Activated CD8-positive, alpha-beta memory T cell treated with anti-CD3 and anti-CD28 coated beads for 24 hours (primary cell): ENCODE measurements at places on chromosomes 4 and X.

- no peak for DNase-seq
Measured at GRCh38 chrX:26889574-26889973, 573.6 kb downstream of the PPP4R3C start.

- no peak for DNase-seq
Measured at GRCh38 chr4:110848787-110849186, 225.9 kb upstream of the PITX2 start.

- DNase-seq, result no peak
Measured at GRCh38 chrX:23628131-23628530, 39.2 kb upstream of the PRDX4 start.

- DNase-seq, result no peak
Measured at GRCh38 chr4:78776079-78776728, at the start of gene BMP2K. TSS of gene BMP2K (plus strand) at chr4:78776350. CDS start at chr4:78776544, 194 bp downstream.

- DNase-seq, result no peak
Measured at GRCh38 chr4:87745064-87745807, 54.1 kb upstream of the IBSP start.

- DNase-seq, result no peak
Measured at GRCh38 chr4:126441173-126442035, 1126.6 kb downstream of the FAT4 start.

GRCh38 chr4:304969-305680, at the start of gene ZNF732:
TSS of gene ZNF732 (minus strand) at chr4:305474. CDS start at chr4:305310, 164 bp downstream.
- DNase-seq, result no peak

DNA sequence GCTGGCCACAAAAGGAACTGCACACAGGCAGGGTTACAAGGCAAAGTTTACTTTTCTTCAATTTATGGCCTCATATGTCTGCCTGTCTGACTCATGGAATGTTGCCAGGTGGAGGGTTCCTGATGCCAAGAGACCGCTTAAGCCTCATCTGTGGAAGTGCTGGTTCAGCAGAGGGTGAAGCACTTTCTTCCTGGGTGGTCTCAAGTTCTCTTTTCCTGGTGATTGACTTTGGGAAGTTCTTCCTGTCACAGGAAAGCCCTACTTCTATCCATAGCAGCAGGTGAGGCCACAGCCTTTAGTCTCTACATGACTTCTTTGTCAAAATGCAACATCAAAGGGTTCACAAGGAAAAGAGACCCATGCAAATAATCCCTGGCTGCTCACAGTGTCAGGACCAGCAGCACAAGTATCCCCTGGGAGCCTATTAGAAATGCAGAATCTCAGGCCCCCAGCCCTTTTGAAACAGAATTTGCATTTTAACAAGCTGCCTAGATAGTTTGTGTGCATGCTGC, 81.4 kb upstream of the IGFBP7 start:
- no peak for DNase-seq

DNA sequence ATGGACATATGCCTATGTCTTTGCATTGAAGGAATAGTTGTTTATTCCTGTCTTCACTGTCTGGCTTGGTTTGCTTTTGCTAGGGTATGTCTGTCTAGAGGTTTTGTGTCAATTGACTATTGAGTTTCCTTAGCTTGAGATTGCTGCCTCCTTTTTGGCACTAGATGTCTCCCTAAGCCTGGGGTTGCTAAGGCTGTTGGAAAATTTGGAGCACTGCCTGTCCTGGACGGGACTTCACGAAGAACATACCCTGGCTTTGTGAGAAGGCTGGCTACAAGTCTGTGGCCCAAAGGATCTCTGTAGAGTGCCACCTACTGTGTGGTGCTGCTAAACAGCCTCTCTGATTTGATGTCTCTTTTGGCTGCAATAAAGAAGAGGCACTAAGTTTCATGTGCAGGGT, 183.8 kb upstream of the NUDT10 start:
- DNase-seq, result no peak

DNA sequence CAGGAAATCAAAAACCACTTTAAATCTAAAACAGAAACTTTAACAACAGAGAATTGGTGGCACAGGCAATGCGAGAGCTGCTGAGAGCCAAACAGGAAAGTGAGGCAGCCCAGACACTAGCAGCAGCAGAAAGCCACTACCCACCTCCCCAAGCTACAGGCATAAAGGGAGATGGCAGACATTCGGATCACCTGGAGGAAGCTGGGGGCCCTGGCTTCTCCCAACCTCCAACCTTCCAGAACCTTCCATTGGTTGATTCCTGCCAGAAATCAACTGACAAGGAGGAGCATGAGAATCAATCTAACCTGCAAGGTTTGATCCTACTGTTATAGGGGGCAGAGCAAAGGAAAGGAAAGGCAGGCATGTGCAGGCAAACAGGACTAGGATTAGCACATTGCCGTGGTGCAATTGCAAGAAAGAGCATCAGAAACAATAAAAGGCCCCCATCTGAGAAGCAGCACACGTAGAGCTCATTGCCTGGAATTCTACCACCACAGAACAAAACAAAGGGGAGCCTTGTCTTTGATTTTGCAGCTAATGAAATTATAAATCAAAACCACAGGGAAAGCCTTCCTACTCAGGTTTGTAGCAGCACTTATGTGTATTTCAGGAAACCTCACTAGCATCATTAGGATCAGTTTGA, 427.3 kb upstream of the RASGEF1B start:
- DNase-seq, result no peak

DNA sequence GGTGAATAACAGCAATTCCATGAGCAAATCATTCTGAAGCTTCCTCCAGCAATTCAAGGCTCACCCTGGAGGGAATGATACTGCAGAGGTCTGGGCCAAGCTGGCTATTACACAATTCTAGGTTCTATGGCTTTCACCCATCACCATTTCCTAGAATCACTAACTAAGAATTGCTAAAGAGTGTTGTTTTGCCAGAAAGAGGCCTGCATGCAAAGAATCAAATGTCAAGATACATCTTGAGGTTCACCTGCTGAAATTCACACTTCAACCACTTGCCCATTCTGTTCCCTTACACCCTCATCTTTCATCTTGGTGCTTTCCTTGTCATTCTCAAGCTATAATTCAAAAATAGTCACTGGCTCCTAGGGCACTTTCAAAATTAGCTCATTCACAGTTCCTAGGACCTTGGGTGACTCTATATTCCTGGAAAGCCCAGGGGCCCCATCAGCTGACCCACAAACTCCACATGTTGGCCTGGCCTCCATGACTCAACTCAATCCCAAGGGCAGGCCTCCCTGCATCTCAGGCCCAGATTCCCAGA, 7.0 kb downstream of the APBB2 start:
- DNase-seq, result no peak

DNA sequence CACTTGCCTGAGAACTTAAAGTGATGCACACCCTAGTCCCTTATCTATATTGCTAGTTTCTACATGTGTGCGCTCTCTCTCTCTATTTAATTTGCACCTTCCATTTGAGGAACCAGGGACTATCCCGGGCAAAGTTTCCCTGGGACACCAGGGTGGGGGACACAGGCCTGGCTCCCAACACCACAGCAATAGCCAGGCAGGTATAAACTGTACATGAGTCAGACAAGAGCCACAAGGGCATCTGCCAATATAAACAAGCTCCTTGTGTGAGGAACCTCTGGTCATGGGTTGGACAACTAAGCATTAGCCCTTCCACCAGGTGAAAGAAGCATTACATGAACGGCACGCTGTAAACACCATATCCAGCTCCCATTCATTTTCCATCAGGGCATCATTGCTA, 455.5 kb downstream of the STIM2 start:
- no peak for DNase-seq

DNA sequence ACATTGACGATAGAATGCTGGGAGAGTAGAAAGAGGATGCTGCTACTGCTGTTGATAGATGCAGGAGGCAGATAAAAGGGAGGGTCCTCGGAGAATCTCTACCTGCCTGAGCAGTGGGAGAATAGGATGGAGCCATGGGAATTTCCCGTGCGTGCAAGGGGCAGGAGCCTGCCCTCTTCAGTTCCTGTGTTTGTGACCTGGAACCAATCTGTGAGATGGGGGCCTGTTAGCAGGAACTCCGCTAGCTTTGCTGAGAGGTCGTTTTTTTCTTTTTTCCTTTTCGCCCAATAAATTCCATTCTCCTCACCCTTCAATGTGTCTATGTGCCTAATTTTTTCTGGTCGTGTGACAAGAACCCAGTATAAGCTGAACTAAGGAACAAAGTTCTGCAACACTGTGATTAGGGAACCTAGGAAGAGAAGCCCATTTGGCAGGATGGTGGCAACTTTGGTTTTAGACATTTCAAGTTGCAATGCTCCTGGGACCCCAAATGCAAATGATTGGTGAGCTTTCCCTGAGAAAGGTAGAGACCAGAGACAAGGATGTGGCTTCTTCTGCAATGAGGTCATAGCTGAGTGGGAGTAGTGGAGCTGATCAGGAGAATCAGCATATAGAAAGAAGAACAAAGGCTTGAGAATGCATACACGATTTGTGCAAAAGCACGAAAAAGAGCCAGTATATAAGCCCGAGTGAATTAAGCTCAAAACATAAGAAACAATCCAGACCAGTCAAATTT, 23.9 kb downstream of the SLC39A8 start:
- DNase-seq, result no peak

DNA sequence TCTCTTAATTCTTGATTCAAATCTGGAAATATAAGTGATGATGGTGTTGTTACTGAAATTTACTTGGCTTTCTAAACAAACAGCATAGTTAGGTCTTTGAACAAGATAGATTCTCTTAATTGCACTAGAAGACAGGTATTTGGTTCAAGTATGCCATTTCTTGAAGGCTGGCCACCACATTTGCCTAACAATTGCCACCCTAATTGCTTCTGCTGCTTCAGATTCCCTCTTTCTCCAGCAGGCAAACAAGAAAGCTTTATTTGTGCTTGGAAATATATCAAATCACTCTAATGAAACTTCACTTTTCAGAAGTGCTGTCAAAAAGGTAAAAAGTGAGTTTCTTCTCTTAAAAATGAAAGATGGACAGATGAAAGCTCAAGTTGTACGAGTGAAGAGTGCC, 418.6 kb downstream of the INPP4B start:
- no peak for DNase-seq

DNA sequence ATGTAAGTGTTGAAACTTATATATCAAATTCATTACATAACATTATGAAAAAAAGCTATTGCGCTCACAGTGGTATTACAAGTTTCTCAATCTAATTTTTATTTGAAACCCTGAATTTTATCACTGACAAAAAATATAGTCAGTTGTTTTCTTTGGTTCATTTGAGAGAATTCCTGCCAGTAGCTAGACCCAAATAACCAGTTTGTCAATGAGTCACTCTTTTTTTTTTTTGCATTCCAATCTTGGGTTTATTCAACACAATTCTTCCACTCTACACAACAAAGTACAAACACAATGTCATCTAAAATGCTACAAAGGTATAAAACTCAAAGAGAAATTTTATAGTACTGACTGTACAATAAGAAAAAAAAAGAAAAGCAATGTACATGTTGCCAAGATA, 13.1 kb downstream of the HPF1 start:
- DNase-seq, result no peak

DNA sequence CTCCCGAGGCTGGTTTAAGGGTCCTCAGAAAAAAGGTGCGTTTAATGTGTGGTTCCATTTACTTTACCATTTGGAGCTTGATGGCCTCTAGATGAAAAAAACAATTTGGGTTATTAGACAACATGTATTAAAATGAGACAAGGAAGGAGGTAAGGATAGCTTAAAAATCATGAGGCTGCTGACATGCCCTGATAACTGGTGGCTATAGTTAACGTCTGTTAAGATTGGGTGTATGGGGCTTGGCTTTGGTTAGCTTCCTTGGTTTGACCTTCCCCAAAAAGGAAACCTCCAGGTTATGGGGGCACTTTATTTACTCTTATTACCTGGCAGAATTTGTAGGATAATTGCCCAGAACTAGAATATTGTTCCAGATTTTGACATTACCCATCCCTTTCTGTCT, 51.5 kb downstream of the HMGB2 start:
- DNase-seq, result no peak

DNA sequence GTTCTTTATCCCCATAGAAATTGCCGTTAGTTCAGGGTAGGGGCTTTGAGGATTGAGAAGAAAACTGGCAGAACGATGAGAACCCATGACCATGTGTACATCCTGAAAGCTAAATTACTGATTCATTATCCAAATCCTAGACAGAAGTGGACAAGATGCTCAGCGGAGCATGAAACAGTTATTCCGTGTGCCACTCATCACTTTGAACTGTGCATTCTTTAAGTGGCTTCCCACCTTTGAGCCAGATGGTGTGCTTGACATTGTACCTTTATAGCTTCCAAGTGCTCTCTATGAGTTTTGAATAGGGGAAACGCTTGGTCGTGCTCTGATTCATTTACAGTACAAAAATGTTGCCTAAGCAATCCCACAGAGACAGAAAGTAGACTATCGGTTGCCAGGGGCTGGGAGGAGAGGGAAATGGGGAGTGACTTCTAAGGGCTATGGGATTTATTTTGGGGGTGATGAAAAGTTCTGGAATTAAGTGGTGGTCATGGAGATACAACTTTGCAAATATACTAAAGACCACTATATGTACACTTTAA, 100.0 kb downstream of the DOCK11 start:
- DNase-seq, result no peak

DNA sequence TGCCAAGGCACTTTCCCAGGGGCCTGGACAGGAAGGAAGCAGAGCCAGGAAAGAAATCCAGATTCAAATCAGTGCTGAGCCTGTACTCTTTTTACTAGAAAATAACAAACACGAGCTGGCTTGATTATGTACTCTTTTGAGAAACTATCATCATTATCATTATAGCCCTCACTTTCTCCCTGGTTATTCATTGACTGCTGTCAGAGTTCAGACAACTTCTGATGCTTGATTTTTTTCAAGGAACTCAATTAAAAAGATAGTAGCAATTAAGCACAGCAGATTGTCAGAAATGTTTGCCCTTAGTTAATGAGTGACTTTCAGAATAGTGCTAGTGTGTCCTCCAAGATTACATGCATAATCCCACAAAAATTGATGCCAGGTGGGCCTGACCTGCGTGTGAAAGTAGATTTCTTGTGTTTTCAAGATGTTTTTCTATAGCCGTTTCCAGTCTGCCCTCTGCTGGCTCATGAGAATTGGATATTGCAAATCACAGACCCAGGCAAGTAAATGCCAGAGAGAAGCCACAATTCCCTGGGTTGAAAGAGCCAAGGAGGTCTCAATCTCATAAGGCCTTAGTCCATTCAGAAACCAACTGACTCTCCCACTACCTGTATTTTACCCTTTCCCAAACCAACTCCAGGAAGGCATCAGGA, 14.3 kb upstream of the PNPLA4 start:
- DNase-seq, result no peak

DNA sequence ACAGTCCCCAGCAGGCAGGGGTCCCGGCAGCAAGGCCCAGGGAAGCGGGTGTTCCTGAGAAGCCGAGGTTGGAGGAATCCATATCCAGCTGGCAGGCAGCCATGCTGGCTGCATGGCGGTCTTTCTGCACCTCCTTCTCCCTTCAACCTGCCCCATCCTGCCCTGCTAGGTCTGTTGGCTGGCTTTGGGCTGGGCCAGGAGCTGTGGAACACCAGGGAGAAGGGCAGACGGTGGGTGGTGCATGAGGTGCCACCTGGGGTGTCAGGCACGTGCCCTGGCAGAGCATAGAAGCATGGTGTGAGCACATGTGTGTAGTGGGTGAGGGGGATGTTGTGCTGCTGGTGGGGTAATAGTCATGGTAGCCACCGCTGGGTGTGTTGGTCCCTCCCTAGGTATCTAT, 150.1 kb downstream of the PJA1 start:
- DNase-seq, result no peak

GRCh38 chr4:2741626-2742025, 14.5 kb downstream of the TNIP2 start:
- DNase-seq, result no peak
